Activated effector memory CD4-positive, alpha-beta T cell treated with anti-CD3 and anti-CD28 coated beads, Interleukin-2, amount 50 U/mL, for 16 hours (primary cell): ENCODE measurements at places on chromosomes 5 and 9.
A peak's percentile ranks its signal among the peaks of the same experiment; 100 is the strongest.

GRCh38 chr5:172207511-172207910 lies 13.5 kb downstream of the EFCAB9 start:
- DNase-seq = no peak

GRCh38 chr5:62720031-62720441 lies 141.4 kb downstream of the LRRC70 start:
- no peak for DNase-seq

DNA sequence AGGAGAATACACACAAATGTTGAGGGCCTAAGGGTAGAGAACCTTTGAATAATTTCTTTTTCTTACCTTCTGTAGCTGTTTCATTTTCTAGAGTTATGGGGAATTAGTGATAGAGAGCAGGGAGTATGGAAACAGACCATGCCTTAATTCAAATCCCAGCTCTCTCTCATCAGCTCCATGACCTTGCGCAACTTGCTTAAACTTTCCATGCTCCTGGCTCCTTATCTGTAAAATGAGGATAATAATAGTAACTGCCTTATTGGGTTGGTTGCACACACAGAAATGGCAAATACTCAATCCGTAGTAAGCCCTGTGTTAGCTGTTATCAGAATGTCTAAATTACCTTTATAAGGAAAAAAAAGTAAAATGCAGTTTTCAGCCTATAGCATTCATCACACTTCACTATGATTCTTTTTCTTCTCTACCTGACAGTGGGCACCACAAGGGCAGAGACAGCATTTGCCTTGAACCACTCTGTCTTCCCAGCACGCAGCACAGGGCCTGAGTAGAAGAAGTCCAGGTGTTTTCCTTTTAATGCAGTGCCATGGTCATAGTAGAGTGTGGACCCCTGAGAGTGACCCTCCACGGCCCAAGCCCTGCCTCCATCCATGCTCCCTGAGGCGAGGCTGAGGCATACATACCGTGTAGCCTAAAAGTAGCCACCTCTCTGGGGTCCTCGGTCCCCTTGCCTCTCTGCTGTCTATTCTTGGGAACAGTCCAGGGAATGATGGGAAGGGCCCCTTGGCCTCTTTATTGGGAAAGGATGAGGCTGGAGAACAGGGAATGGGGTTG lies 17.4 kb downstream of the C5orf15 start:
- DNase-seq = no peak

GRCh38 chr9:93091453-93092081 lies 4.5 kb upstream of the CARD19 start:
- DNase-seq = peak; percentile 84

DNA sequence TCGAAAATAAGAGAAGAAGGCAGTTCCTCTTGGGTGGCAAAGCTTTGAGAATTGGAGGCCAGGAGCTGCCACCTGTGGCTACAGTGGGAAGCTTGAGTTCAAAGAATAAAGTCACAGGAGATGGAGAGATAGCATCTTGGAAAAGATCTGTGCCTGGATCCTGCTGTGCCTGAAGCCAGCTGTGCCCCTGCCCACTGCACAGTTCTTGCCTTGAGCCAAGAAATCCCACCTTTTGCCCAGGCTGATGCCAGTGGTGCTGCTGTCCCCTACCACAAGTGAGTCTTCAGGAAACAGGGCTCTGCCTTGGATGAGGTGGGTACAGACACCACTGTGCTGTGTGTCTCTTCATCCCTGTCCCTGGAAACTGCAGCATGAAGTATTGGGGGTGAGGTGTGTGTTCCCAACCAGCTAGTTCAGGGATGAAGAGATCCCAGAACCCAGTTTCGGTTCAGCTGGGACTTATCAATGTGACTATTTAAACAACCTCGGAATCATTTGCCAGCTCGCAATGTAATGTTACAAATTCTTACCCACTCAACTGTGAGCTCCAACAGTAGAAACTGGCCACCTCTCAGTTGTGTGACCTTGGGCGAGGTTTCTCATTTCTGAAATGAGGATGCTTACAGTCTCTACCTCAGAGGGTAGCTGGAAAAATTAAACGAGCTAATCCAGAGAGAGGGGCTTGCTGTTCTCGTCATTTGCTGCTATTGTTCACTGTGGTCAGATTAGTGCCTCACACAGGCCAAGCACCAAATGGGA lies 5.9 kb downstream of the IER5L start:
- DNase-seq = no peak

GRCh38 chr5:167920589-167920988 lies 370.9 kb upstream of the WWC1 start:
- DNase-seq = no peak

DNA sequence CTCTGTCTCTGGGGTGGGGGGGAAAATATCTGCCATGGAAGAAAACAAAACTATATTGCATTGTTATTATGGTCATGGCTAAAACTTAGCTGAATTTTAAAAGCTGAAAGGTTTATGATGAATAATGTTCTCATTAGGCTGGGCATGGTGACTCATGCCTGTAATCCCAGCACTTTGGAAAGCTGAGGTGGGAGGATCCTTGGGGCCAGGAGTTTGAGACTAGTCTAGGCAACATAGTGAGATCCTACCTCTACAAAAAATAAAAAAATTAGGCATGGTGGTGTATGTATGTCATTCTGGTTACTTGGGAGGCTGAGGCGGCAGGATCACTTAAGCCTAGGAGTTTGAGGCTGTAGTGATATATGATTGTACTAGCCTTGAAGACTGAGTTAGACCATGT lies 44.5 kb downstream of the IPO11 start:
- DNase-seq = no peak

GRCh38 chr5:133890776-133891280 lies 77.6 kb downstream of the C5orf15 start:
- no peak for DNase-seq

DNA sequence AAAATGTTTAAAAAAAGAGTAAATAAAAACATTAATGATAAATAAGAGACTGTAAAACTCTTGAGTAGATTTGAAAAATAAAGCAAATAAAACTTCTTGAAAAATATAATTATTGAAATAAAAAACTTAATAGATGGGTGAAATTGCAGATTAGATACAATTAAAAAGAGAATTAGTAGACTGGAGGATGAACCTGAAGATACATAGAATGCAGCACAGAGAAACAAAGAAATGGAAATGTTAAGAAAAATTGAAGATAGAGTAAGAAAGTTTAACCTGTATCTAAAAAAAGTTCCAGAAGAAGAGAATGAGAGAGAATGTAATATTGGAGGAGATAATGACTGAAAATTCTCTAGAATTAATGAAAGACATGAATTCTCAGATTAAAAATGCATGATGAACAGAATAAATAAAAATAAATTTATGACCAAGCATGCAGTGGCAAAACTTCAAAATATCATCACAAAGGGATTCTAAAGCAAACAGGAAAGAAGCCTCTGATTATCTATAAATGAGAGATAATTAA lies 438.1 kb upstream of the CLINT1 start:
- DNase-seq = no peak

GRCh38 chr9:79237861-79238260 lies 333.9 kb upstream of the TLE4 start:
- DNase-seq = no peak

DNA sequence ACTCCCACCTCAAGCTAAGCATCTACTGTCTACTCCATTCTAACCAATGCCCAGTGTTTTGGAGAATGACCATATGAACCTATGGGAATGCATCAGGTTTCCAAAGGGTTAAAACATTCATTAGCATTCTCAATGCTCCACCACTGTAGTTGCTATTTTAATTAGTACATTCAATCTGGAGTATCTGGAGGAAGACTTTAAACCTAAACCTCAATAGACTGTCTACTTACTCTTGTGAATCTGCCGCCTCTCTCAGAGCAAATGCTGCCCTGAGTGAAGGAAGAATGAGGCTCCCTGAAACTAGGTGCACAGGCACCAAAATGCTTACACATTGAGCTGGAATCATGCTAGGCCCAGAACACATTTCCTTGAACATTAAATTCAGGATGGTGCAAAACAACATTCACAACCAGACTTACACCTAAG lies 2.0 kb downstream of the ENC1 start:
- DNase-seq = no peak

DNA sequence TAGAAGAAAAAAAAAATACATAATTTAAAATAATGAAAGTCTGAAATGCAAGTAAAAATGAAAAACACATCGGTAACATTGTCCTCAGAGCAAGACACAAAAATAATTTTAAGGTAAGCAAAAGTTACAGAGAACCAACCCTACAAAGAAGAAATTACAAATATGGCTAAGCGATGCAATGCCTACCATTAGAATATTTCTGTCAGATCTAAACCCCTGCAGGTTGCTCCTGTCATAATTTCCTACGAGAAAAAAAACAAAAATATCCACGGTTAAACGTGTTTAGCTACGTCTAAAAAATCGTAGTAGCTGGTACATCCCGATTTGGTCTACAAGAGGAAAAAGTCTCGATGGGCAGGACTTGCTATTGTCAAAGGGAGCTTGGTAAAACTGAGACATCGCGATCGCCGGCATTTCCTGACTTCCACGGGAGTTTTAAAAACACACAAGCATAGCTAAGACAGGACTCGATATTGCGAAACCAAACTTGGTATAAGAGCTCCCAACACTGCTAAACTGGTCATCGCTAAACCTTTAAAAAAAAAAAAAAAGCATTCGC lies 1.1 kb upstream of the ANXA2R start:
- peak; percentile 73 for DNase-seq

DNA sequence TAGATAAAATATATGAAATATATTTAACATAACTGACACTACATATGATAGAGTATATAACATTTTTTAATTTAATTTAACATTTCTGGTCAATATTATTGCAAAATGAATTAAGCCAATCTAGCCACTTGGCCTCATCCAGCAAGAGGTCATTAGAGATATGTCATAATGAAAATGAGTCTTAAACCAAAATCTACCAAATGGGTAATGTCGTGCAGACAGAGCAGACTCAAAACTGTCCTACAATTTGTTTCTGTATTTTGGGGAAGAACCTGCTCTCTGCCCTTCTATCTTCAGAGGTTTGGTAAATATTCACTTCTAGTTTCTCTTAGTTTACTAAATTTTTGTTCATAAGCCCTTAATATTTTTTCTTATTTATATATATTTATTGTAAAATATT lies 61.4 kb downstream of the ARHGEF28 start:
- no peak for DNase-seq

DNA sequence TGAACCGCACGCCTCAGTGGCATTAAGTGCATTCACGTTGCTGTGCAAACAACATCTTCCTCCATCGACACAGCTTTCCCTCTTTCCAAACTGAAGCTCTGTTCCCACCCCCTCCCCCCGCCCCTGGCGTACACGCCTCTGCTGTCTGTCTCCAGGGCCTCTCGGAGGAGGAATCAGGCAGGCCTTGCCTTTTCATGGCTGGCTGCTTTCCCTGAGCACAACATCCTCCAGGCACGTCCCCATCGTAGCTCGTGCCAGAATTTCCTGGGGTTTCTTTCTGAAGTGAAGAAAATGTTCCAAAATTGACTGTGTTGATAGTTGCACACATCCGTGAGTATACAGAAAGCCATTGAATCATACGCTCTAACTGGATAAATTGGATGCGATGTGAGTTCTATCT lies 22.3 kb upstream of the TMEM250 start:
- DNase-seq = no peak

GRCh38 chr5:159385536-159385935 lies 55.2 kb upstream of the IL12B start:
- DNase-seq = no peak

DNA sequence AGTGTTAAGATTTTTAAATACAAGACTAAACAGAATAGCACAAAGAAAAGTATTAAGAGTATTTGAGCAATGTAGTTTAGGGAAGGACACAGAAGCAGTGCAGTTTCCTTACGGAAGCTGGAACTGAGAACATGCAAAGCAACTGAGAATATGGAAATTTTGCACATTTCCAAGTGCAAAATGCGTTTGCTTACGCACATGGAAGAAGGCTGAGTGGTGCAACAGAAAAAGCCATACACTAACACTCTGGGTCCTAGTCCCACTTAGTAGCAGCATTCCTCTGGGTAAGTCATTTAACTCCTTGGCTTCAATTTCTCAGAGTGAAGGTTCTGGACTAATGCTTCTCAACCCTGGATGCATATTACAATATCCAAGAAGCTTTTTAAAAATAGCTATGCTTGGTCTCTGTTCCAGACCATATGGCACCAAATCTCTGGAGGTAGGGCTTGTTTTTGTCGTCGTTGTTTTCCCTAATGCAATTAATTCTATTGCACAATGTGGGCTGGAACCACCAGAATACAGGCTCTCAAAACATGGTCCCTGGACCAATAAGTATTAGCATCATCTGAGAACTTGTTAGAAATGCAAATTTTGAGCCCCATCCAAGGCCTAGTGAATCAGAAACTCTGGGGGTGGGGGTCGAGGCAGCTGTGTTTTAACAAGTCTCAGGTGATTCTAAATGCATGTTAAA lies 65.2 kb upstream of the DEPDC1B start:
- DNase-seq = no peak

DNA sequence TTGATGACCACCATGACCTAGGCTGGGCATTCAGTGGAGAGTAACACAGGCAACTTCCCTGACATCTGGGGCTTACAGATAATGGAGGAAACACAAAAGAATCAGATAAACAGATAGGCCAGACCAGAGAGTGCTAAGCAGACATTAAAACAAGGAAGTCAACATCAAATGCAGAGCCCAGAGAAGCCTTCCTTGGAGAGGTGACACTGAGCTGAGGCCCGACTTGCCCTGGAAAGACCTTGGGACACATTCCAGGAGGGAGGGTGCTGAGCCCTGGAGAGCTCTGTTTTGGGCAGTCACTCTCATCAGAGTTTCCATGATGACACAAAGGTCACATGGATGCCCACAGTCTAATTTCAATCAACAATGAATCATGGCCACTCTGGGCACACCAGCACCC lies 31.9 kb upstream of the C5orf58 start:
- DNase-seq = no peak

GRCh38 chr5:21831145-21831787 lies 1021.9 kb downstream of the CDH12 start:
- DNase-seq = no peak

DNA sequence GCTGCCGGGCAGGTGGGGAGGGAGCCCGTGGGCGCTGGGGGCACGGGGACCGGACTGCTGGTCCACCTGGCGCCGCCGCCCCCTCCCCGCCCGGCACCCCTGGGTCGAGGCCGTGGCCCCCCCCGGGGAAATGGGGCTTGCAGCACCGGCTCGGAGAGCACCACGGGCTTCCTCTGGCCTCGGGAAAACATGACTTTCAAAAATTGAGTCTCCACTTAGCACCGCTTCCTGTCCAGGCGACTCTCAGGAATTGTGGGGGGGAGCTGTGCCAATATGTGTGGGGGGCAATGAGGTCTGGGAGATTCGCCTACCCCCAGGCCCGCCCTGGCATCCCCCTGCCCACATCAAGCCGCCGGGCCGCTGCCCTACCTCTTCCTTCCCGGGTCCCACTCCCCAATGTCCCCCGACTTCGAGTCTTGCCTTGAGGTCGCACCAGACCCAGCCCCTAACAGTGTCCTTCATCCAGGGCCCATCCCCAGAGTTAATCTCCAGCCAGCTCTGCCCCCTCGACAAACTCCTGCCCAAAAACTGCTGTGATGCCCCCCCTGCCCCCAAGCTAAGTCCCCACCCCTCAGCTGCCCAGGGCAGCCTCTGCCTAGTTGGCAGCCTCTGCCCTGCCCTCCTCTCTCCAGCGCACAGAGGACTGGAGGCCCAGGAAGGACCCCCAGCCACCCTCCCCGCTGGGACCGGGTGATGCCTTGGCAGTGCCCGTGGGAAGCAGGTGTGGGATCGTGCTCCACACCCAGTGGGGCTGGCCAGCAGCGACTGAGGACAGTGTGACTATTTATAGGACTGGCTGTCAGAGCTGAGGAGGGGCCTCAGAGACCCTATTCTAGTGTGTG lies 3.9 kb downstream of the EGFL7 start:
- no peak for DNase-seq
